CD4-positive, alpha-beta memory T cell (primary cell): ENCODE measurements at places on chromosomes 16 and 17. TPM values are rescaled to one million over a fixed set of nuclear protein-coding genes. Genes with fewer than 3 reads are reported as not detected.

WIPF2 gene
- total RNA-seq: 34.7 TPM

EVI2A gene
- total RNA-seq: 133 TPM

ABCA8 gene
- total RNA-seq: not detected

- H3K4me1 ChIP-seq: no peaks in the 10 kb centered on the region
- H3K27me3 ChIP-seq: peaks cover 5% of the 10 kb centered on the region
- H3K36me3 ChIP-seq: no peaks in the 10 kb centered on the region
- DNase-seq: no peak
- H3K4me3 ChIP-seq: no peak overlapping the region
- no peak overlapping the region for H3K27ac ChIP-seq
Measured at GRCh38 chr17:19539841-19540311, 6.2 kb downstream of the SLC47A1 start.

DNA sequence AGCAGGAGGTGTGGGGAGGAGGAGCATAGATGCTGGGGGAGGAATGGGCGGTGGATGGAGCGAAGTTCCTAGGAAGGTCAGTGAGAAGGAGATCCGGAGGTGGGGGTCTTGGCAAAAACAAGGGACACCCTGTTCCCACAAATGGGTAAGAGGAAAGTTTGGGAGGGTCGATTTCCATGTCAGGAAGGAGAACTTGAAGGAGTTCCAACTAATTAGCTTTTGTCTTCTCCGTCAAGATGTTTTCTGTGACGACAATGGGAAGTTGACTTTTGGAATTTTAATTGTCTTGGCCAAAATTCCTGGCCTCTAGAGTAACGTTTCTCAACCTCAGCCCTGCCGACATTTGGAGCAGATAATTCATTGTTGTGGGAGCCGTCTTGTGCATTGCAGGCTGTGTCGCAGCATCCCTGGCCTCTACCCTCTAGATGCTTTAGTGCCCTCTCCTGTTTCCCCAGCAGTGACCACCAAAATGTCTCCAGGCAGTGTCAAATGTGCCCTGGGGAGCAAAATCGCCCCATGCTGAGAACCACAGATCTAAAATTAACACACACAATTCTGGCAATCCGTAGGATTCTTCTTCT is 97.1 kb downstream of the PITPNC1 start:
- H3K4me1 ChIP-seq: peaks cover 65% of the 10 kb centered on the region
- H3K4me3 ChIP-seq: no peak overlapping the region
- no peaks in the 10 kb centered on the region for H3K27me3 ChIP-seq
- DNase-seq: no peak
- peak overlapping the region; percentile 64 for H3K27ac ChIP-seq

GRCh38 chr17:76000755-76001521 is at the start of gene CDK3:
Gene CDK3 (plus strand): TSS chr17:76000855. CDS start chr17:76001426, 571 bp downstream.
- H3K27me3 ChIP-seq: no peaks in the 10 kb centered on the region
- H3K36me3 ChIP-seq: no peaks in the 10 kb centered on the region
- H3K4me1 ChIP-seq: peaks cover 14% of the 10 kb centered on the region
- no peak for DNase-seq

DNA sequence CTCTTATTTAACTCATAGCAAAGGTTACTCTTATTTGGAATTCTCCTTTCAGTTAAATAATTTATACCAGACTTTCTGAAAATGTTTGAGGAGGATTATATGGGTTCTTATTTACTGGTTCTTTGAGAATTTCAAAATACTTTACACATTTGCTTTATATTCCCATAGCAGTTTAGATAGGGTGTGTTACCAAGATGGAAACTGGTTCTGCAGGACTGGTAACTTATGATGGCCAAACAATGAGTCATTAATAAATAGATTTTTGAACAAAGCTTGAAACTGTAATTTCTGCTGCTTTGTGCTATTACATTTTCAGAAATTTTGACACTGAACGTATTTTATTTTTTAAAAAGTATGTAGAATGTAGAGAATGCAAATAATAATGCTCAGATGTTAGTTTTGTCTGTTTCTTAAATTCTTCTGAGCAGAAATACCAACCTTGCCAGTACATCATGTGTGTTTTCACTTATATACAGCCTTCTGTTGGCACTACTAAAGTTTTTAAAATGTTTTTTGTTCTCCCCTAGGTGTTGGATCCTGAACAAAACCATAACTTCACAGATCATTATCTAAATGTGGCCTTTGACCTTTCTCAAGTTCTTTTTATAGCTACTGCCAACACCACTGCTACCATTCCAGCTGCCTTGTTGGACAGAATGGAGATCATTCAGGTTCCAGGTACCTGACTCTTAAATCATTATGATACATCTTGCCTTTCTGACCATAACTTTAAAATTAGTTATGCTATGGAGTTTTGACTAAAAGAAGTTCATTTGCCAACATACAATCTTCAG is 48.3 kb upstream of the ABCC11 start:
- H3K27ac ChIP-seq: no peak overlapping the region
- peaks cover 38% of the 10 kb centered on the region for H3K36me3 ChIP-seq
- no peaks in the 10 kb centered on the region for H3K27me3 ChIP-seq
- no peaks in the 10 kb centered on the region for H3K4me1 ChIP-seq
- no peak for DNase-seq
